ENCODE measurements at places on chromosomes 5 and 9.

DNA sequence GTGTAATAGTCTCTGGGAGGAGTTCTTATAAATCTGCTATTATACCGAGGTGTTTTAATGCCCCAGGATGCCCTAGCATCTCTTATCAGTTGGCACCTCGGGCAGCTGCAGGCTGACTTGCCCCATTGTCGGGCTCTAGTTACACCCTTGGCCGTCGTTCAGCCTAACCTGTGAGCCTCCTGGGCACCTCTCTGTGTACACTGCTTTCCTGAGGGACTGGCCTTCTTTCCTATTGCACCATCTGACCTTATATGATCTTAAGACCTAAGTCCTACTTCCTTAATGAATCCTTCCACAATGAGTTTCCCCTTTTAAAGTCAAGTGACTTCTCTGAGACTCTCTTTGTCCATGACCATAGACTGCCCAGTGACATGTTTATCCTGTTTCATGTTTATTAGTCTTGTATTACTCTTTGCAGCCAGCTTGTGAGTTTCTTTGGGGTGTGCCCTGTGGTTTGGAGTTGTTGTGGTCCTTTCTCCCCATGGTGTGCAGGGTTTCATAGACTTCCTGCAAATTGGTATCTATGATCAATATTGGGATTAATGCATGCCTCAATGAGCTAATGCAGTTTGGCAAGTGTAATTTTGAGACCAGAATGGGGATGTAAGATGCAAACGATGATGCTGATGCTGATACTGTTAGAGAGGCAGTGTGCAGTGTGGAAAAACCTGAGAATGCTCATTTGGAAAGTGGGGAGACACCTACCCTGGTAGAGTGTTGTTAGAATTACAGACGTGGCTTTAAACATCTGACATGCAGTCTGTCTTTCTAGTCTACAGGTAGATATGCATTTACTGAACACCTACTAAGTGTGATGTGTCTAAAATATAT lies 4.9 kb downstream of the DAPK1 start:
- no peak for DNase-seq

DNA sequence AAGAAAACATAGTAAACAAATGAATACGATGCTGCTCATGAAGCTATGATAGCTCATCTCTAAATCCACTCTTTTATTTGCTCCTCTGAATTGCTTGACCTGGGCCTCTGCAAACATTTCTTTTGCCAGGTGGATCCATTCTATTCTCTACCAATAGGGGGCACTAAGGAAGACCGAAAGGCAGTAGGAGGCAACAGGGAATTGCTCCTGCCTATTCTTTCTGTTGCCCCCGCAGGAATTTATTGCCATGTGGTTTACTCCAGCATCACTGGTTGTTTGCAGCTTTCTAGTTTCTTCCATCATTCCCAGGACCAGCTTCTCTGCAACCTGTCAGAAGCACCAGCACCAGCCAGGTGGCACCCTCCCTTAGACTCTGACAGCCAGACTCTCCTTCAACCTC lies 5.3 kb downstream of the GAPT start:
- DNase-seq, result no peak

GRCh38 chr9:125537442-125538091 lies 169.4 kb downstream of the MAPKAP1 start:
- DNase-seq, result no peak

DNA sequence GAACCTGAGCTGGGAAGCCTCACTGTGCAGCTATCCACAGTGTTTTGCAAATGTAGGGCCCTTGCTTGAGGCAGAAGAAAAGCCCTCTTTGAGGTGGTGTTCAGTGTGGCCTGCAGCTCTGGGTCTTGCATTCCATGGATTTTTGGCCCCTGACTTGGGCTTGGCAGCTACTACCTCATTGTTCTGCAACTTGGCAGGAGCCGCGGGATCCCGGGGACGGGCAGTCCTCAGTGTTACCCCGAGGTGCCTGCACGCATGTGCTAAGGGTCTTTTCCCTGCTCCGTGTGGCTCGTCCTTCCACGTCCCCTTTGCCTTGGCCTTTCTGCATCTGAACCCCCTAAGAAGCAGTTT lies 39.8 kb downstream of the NEK6 start:
- no peak for DNase-seq

DNA sequence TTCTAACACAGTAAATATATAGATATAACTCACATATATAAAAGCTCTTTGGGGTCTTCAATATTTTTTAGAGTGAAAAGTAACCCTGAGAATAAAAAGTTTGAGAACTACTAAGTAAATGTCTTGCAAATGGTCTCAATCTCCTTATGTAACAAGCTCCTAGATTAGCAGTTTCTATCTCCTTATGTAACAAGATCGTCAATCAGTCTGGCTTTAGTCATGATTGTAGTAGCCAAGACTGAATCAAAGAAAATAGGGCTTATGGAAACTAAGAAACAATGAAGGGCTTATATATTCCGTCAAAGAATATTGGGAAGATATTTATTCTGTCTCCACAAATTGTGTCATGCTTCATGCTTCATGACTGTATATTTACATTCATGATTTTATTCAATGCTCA lies 22.4 kb upstream of the FREM1 start:
- no peak for DNase-seq

DNA sequence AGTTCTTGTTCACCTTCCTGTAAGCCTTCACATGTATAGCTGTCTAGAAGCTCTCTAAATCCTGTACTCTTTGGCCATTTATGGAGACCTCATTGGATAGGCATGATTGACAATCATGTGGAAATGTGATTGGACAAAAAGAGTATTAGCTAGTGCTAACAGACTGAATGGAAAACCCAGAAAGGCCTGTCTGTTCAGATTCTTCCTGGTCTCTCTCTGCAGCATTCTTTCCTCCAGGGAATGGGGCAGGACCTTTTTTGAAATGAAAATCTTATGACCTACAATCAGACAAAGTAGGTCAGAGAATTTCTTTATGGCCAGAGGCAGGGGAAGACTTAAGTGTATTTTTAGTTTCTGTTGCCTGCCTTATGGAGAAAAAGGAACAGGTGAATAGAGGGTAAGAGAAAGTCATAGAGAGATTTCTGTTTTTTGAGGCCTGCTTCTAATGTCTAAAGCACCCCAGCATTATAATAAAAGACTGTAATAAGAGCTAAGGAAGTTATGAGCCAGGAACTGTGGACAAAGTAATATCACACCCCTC lies 152.4 kb upstream of the CCDC152 start:
- no peak for DNase-seq

- DNase-seq, result no peak
These were observed 40.0 kb upstream of the CACNA1B start for GRCh38 chr9:137837345-137838278.

GRCh38 chr5:170832241-170832640 lies 29.6 kb upstream of the RANBP17 start:
- DNase-seq, result no peak

GRCh38 chr9:77977210-77977611 lies 54.4 kb downstream of the GNAQ start:
- peak; percentile 31 for DNase-seq

DNA sequence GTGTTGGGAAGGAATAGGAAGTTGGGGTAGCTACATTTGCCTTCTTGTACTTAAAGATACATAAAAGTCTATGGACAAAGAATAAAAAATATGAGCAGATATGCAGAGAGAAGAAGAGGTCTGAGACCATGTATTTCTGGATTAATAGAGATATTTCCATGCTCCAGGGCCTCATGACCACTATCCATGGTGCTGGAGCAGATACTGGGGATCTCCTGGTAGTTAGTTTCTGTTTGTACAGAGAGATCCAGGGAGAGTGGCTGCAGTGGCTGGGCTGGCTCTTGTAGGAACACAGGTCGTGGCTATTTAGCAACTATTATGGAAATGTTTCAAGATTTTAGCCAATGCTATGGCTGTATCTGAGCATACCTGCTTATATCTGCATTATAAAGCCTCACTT lies 184.2 kb upstream of the TMEM161B start:
- no peak for DNase-seq

Data from activated T-cell treated with anti-CD3 and anti-CD28 coated beads for 48 hours (primary cell).